ENCODE measurements at places on chromosomes 16 and 17.

GRCh38 chr17:75011401-75012095 is 922 bp upstream of the MRPL58 start:
- DNase-seq, result no peak

GRCh38 chr16:8751481-8752311 is 45.7 kb downstream of the TMEM186 start:
- DNase-seq, result no peak

DNA sequence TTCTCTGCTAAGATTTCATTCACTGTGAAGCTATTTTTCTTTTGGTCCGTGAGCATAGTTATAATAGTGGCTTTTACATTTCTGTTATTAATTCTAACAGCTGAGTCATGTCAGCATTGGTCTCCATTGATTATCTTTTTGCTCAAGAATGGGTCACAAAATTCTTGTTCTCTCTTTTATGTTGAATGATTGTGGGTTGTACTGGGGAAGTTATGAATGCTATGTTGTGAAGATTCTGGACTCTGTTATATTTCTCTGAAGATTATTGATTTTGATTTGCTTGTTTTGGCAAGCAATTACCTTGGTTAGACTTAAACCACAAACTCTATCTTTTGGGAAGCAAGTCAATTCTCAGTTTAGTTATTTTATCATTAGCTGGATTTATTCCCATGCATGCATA is 98.8 kb downstream of the IRX5 start:
- DNase-seq, result no peak

- no peak for DNase-seq
These were observed 121.3 kb upstream of the GSE1 start for GRCh38 chr16:85491798-85492294.

- DNase-seq, result no peak
These were observed 651.4 kb upstream of the GOT2 start for GRCh38 chr16:59385491-59385890.

DNA sequence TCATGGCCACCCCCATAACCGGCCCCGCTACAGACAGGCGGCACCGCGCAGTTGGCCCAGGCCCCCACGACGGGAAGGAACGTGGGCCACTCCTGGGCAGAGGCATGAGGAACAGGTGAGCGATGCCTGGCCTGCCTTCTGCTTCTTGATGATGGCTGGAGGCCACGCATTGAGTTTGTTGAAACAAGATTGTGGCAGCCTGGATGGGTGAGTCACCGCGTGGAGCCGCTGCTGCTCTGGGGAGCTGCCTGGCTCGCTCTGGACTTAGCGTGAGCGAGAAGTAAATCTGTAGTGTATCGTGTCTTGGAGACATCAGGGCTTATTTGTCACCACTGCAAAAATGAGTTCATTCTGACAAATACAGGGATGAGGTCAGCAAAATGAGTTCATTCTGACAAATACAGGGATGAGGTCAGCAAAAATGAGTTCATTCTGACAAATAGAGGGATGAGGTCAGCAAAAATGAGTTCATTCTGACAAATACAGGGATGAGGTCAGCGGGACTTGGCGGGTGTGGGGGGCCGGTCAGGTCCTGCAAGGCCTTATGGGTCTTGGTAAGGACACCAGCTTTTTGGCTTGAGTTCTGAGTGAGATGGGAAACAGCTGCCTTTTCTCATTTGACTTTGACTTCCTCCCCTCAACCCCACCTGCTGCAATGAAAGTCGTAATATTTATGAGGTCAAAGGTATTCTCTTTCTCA is 93.0 kb downstream of the SEC14L1 start:
- no peak for DNase-seq

- DNase-seq, result peak; percentile 37
These were observed 654 bp downstream of the TNFAIP1 start for GRCh38 chr17:28335959-28336871.

GRCh38 chr17:1754430-1755112 is 7.3 kb upstream of the SERPINF1 start:
- no peak for DNase-seq

DNA sequence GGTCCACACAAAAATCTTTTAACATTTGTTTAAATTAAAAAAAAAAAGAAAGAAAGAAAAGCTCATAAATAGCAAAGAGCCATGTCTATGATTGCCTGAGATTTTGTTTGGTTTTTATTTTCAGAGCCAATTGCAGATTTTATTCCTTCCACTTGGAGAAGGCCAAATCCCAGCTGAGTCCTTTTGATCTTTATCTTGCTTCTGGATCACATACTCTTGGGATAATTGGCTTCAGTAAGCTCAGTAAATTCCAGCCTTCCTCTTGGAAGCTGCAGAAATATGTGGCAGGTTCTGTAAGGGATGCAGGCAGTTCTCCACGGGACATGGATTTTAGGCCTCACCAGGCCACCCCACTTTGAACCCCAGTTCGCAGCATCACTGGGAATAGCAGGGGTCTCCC is 63.3 kb upstream of the TMC5 start:
- no peak for DNase-seq

DNA sequence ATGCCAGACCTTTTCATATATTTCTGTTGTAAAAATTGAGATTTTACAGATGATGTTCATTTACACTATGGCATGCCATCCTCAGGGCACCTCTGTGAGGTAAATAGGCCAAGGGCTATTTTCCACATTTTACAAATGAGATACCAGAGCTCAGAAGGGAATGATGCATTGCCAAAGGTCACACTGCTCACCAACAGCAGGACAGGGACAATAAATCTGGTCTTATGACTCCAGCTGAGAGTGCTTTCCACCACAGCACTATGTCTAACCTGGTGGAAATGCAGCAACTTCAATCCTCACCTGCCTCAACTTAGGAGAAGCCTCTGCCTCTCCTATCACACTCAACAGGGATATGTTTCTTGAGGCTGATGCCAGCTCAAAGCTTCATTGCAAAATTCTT is 40.6 kb downstream of the GRIN2A start:
- DNase-seq, result no peak

- no peak for DNase-seq
These were observed 29.0 kb downstream of the KDM8 start for GRCh38 chr16:27232061-27232900.
